Stromal cell of bone marrow (primary cell): ENCODE measurements at places on chromosomes 11 and 22.

DNA sequence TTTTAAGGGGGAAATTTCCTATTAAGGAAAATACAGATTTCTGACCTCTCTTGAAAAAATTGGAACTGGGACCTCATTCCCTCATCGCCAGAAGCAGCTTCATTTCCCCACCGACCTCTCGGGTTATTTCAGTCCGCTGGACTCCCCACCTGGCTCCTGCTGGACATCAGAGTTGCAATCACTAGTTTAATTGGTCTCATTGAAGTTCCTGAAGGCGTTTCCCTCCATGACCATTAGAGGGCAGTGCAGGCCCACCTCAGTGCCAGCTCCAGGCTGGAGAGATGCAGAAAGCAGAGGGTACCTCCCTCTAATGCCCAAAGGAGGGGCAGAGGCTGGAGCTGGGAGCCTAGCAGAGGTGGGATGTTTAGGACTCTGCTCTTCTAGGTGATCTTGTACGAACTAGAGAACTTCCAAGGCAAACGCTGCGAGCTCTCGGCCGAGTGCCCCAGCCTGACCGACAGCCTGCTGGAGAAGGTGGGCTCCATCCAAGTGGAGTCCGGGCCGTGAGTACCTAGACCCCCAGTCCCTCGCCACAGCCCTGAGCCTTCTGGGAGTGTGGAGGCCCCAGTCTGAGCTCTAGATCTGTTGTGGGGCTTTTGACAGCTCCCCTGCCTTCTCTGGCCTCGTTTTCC lies 2.7 kb downstream of the CRYBB3 start:
- peak; percentile 26 for DNase-seq

GRCh38 chr11:130606781-130607511 lies 158.5 kb downstream of the ADAMTS15 start:
- peak; percentile 76 for DNase-seq

- DNase-seq: no peak
Observed at GRCh38 chr11:58575377-58576020, at the start of gene LPXN. TSS of gene LPXN (minus strand) at chr11:58575856. CDS start at chr11:58575772, 84 bp downstream.

DNA sequence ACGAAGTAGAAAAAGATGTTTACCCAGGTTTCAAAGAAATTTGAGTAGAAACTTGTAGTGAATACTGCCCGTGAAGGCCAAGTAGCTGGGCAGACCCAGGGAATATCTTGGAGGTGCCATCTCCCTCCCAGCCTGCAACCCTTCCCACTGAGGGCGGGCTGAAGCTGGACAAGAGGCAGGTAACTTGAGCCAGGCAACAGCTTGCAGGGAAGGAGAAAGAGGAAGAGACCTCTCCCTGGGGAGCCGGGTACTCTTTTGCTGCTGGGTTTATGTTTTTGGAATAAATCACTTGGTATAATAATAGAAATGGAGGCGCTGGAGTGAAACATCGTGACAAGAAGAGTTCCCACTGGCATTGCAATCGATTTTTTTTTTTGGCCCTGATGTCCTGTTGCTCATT lies 49.4 kb upstream of the JAM3 start:
- no peak for DNase-seq

DNA sequence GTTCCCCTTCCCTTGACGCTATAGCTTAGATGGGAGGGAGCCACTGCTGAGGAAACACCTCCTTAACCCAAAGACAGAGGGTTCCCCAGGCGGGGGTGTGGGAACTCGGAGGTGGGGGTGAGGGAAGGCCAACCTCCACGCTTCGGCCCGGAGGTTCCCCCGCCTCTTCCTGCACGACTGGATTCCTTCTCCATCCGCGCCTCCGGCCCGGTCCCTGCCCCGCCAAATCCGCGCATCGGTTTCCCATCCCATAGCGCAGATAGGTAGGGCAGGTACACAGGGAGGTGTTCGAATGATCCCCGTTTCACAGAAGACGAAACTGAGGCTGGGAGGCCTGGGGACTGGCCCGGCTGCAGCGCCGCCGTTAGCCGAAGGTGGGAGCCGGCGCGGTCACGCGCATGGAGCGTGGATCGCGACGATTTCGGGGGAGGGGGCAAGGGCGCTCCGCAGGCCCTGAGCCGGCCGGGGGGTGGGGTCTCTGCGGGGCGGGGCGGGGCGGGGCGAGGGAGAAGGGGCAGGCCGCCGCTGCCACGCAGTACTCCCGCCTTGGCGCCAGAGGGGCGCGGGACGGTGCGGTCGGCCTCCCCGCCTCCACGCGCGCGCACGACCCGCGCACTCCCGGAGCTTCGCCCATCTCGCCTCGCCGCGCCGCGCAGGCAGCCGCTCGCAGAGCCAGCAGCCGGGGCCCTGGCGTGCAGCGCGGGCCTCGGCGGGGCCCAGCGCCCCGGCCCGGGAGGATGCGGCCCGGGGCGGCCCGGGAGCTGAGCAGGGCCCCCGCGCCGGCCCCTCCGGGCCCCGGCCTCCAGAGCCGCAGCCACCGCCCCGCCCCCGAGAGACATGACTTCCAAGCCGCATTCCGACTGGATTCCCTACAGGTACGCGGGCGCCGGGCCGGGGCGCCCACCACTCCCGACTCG lies at the start of gene TUB:
Gene TUB, plus strand, starts transcription at position 538 of the 917 bp plus-strand sequence. Its CDS starts 300 bp downstream, at position 838.
- DNase-seq: no peak
